Activated T-helper 9 cell treated with anti-CD3 and anti-CD28 coated beads, Interleukin-2, amount 50 U/mL, for 16 hours (primary cell): ENCODE measurements at places on chromosomes 2 and 18.

DNA sequence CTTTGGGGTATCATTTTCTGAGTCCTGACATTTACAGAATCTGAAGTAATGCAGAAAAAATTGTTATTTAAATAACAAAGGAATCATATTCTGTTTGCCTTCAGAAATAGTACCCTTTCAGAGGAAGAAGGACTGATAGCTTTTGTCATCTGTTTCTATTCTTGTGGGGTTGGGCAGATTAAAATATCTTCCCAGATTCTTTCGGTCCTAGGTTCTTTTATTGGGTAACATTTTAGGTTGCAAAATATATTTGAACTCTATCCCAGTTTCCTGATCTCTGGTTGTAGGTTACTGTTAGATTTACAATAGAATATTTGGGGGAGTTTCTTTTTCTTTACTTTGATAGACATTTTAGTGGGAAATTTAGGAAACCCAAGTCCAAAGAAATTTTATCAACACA lies 550.5 kb downstream of the SPAG16 start:
- DNase-seq: no peak

DNA sequence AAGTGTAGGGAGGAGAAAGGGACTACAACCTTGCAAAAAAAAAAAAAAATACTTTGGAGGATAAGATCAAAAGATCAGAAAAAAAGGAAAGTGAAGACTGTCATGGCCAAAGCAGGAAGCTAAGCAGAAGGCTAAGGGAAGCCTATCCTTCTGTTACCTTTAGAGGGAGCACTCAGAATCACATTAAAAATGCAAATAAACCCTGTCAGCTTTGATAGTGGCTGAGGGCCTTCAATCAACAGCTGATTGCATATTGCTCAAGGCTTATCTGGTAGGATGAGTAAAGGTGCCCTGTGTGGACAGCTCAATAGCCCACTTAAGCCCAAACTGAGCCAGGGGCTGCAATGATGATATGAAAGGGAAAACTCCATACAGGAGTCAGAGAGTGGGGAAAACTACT lies 1021.2 kb downstream of the LRP1B start:
- DNase-seq: no peak

- DNase-seq: no peak
Observed at GRCh38 chr2:233009661-233010060, 3.4 kb downstream of the NGEF start.

GRCh38 chr2:120943403-120944034 lies 207.9 kb downstream of the GLI2 start:
- no peak for DNase-seq

- DNase-seq: no peak
Observed at GRCh38 chr2:15645720-15646385, 54.2 kb downstream of the DDX1 start.

DNA sequence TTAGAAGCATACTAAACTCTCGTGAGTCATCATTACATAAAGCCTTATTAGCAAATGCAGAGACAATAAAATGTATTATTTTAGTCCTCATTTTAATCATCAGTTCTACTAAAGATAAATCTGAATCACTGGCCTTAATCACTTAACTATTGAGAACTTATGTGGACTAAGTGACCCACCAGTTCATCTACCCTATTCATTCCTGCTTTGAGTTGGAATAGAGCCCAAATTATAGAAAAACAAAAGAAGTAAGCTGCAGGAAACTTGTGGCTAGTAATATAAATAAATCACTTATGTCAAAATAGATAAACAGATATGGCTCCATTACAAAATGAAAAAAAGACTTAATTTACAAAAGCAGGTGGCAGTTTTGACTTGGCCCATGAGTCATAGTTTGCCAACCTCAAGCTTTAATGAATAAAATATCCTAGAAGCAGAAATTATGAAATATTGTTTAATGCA lies 851.8 kb upstream of the CRIM1 start:
- DNase-seq: no peak

DNA sequence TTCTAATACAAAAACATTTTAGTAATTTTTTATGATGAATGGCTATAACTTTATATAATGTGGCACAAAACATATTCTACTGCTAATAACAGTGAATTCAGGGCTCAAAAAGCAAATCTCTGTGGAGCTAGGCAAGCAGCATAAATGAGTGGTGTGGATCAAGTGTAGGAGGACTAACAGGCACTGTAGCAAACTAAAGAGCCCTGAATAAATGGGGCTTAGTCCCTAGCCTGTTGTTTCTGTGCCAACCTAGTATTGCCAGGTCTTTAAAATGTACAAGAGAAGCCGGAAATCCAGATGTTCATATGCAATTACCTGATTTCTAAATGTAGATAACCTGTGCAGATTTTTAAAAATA lies 18.5 kb downstream of the REL start:
- no peak for DNase-seq

DNA sequence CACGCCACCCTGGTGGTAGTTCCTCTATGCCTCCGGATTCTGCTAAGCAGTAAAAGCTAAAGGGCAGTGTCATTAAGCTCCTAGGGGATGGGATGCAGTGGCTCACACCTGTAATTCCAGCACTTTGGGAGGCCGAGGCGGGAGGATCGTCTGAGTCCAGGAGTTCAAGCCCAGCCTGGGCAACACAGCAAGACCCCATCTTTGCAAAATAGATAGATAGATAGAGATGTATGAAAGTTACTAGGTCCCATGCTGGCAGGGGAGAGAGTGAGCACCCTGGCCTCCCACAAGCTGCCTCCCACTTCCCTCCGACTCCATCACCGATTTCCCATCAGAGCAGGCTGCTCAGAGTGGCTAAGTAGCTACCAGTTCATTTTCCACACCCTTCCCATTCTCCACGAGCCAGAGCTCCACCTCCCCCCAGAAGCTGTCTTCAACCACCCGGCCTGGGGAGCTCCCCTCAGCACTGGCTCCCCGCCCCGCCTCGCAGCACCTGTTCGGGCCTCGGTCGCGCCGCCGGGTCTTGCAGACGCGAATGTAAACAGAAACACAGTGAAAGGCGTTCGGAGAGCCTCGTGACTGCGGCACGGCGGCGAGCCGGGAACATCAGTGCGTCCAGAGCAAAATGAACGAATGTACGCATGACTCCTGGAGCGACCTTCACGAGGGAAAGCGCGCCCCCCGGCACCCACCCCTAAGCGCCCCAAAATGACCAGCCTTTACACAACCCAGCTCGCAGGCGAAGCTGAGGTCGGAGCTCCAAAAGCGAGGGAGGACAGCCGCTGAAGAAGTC lies 598 bp upstream of the CEP68 start:
- DNase-seq: peak; percentile 51

DNA sequence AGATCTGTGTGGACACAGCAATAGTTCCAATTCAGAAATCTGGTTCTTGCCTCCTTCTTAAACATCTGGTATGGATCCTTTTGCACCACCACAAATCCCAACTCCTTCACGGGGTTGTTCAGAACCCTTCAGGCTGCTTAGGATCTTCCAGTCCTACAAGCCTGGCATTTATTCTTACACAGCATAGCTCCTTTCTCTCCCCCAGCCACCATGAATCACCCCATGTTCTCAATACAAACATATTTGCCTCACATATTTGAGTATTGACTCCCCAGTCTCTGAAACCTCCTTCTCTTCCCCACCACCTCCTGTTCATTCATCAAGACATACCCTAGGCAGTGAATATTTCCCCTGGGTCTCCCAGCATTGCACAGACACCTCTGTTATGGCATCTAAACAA lies 155.2 kb downstream of the ALK start:
- DNase-seq: no peak

GRCh38 chr2:122363885-122364284 lies 608.4 kb downstream of the TSN start:
- no peak for DNase-seq

DNA sequence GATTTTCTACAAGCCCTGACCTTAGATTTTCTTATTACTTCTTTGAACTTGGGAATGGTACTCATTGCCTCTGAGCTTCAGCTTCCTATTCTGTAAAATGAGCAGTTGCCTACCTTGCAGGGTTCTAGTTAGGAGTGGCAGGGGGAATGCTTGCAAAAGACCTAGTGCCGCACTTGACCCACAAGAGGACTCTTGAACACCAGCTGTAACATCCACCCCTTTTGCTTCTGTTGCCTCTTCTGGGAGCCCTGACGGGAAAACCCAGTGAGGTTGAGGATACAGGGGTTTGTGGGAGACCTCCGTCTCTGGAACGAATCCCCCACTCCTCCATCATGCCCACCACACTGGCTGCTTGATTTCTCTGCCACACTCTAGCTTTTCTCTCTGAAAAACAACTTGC lies 27.1 kb upstream of the LBH start:
- no peak for DNase-seq

DNA sequence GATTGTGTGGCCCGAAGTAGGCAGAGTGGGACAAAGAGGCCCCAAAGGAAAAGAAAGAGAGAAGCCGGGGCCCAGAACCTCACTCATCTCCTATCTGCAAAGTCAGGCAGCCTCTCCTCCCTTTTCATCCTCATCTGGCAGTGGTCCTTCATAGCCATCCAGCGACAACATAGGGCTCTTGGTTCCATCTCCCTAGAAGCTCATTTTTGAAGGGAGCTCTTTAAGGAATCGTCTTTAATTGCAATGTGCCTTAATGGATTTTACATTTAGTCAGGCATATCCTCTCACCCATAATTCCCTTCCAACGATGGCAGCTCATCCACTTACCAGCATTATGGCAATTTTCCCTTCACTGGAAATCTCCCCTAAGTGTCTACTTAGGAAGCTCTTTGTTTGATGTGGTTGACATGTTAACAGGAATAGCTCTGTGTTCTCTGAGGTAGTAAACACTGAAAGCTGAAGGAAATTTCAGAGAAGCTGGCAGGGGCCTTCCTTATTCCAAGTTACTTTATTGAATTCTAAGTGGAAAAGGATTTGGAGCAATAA lies 780.6 kb downstream of the TSN start:
- no peak for DNase-seq

- DNase-seq: no peak
Observed at GRCh38 chr18:11909061-11909455, 941 bp upstream of the MPPE1 start.

GRCh38 chr2:12074845-12075217 lies 328.4 kb downstream of the LPIN1 start:
- DNase-seq: no peak
